ENCODE measurements at places on chromosomes 12 and 14. TPM values are rescaled to one million over a fixed set of nuclear protein-coding genes. Genes with fewer than 3 reads are reported as not detected.

- H3K27me3 ChIP-seq = peaks cover 14% of the 10 kb centered on the region
- no peaks in the 10 kb centered on the region for H3K4me1 ChIP-seq
- DNase-seq = peak; percentile 41
- peak overlapping the region; percentile 46 for H3K27ac ChIP-seq
- no peaks in the 10 kb centered on the region for H3K36me3 ChIP-seq
- H3K4me3 ChIP-seq = peak overlapping the region; percentile 6
Measured at GRCh38 chr12:130632642-130633041, 83.5 kb downstream of the RIMBP2 start.

The GPRC5D gene
- 2.4 TPM for polyA plus RNA-seq

GRCh38 chr14:79278286-79278797 lies 933.0 kb downstream of the DIO2 start:
- H3K4me1 ChIP-seq = peaks cover 10% of the 10 kb centered on the region
- peak overlapping the region; percentile 40 for H3K4me3 ChIP-seq
- H3K36me3 ChIP-seq = no peaks in the 10 kb centered on the region
- DNase-seq = no peak
- H3K27me3 ChIP-seq = peaks cover 52% of the 10 kb centered on the region

The SMCO3 gene
- polyA plus RNA-seq = 0.30 TPM

GRCh38 chr12:92784356-92784755 lies 81.6 kb downstream of the PLEKHG7 start:
- H3K4me1 ChIP-seq = no peaks in the 10 kb centered on the region
- no peak overlapping the region for H3K27ac ChIP-seq
- no peak for DNase-seq
- H3K36me3 ChIP-seq = peaks cover 14% of the 10 kb centered on the region

- no peak overlapping the region for H3K27ac ChIP-seq
- H3K4me3 ChIP-seq = no peak overlapping the region
- DNase-seq = no peak
- H3K36me3 ChIP-seq = no peaks in the 10 kb centered on the region
Measured at GRCh38 chr12:51941011-51941581, 10.4 kb upstream of the ACVR1B start.

The DNAJC22 gene
- polyA plus RNA-seq = 50.0 TPM

- H3K4me3 ChIP-seq = no peak overlapping the region
- H3K27ac ChIP-seq = no peak overlapping the region
- no peak for DNase-seq
- no peaks in the 10 kb centered on the region for H3K27me3 ChIP-seq
Measured at GRCh38 chr14:72518809-72519377, 375.0 kb downstream of the DPF3 start.

DNA sequence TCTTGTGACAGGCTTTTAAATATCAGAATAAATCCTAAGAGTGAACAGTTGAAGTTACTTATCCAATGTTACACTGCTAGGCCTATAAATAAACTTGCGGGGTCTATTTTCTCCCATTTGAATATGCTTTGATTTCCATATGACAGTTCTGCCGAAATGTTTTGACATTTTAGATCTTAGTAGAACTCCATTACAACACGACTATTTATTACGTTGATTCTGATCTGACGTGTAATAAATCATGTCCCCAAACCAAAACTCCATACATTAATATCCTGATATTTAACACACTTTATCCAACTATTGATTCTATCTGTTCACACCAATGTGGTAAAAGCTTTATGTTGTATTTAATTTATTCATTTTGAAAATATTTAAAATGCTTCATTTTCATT lies 16.1 kb upstream of the NEMF start:
- H3K4me3 ChIP-seq = peak overlapping the region; percentile 75
- H3K27me3 ChIP-seq = no peaks in the 10 kb centered on the region
- peak overlapping the region; percentile 84 for H3K27ac ChIP-seq
- DNase-seq = no peak
- H3K4me1 ChIP-seq = peaks cover 6% of the 10 kb centered on the region

The ACOT6 gene
- polyA plus RNA-seq = 0.04 TPM

- no peaks in the 10 kb centered on the region for H3K36me3 ChIP-seq
- no peak for DNase-seq
- no peak overlapping the region for H3K27ac ChIP-seq
- peaks cover 31% of the 10 kb centered on the region for H3K4me1 ChIP-seq
- H3K27me3 ChIP-seq = no peaks in the 10 kb centered on the region
Measured at GRCh38 chr12:3168223-3169221, 91.3 kb downstream of the TSPAN9 start.

DNA sequence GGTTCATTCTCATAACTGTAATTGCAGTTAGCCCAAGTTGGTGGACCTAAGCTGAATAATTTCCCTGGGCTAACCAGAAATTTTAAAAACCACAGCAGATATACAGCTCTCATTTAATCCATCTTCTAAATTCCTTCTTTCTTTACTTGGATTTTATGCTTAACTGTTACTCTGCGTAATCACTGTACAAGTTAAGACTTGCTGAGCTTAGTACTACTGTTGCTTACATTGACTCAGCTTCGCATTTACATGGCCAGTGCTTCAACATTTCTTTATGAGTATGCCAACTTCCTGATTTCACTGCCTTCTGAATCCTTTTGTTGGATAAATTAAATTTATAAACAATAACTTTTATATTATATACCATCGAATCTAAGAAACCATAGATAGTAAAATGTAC lies 147.4 kb downstream of the SLC38A4 start:
- H3K27ac ChIP-seq = no peak overlapping the region
- no peak for DNase-seq
- no peaks in the 10 kb centered on the region for H3K27me3 ChIP-seq
- no peaks in the 10 kb centered on the region for H3K36me3 ChIP-seq

DNA sequence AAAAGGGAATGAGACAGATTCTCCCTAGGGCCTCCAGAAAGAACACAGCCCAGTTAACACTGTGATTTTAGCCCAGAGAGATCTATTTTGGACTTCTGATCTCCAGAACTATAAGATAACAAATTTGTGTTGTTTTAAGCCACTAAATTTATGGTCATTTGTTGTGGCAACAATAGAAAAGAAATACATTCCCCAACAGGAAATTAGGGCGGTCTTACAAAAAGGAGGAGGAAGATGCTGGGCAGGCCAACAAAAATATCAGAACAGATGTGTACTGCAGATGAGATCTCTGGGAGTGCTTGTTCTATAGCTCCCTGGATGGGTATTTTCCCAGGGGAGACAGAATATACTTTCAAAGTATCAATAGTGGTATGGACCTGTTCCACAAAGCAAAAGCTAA lies 32.0 kb upstream of the SOCS2 start:
- H3K4me1 ChIP-seq = no peaks in the 10 kb centered on the region
- no peak overlapping the region for H3K27ac ChIP-seq
- no peaks in the 10 kb centered on the region for H3K27me3 ChIP-seq
- peaks cover 8% of the 10 kb centered on the region for H3K36me3 ChIP-seq

DNA sequence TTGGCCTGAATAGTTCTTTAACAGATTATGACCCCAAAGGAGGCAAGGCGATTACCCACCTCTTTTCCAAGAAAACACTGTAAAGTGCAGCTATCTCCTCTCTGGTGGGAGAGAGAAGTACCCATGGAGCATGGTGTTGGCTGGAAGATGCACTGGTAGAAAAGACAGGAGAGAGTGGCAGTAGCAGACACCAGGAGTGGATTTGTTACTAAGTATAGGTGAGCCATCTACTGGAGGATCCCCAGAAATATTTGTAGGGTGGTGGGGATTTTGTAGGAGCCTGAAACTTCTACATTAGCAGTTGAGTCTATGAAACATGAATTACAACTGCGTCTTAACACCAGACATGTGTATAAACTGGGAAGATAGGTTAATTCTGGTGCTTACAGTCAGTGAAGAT lies 148.0 kb downstream of the SLC38A4 start:
- no peak for DNase-seq
- no peaks in the 10 kb centered on the region for H3K27me3 ChIP-seq
- H3K27ac ChIP-seq = no peak overlapping the region
- no peaks in the 10 kb centered on the region for H3K4me1 ChIP-seq
- no peaks in the 10 kb centered on the region for H3K36me3 ChIP-seq
- H3K4me3 ChIP-seq = no peak overlapping the region

The HOXC6 gene
- 13.6 TPM for polyA plus RNA-seq

DNA sequence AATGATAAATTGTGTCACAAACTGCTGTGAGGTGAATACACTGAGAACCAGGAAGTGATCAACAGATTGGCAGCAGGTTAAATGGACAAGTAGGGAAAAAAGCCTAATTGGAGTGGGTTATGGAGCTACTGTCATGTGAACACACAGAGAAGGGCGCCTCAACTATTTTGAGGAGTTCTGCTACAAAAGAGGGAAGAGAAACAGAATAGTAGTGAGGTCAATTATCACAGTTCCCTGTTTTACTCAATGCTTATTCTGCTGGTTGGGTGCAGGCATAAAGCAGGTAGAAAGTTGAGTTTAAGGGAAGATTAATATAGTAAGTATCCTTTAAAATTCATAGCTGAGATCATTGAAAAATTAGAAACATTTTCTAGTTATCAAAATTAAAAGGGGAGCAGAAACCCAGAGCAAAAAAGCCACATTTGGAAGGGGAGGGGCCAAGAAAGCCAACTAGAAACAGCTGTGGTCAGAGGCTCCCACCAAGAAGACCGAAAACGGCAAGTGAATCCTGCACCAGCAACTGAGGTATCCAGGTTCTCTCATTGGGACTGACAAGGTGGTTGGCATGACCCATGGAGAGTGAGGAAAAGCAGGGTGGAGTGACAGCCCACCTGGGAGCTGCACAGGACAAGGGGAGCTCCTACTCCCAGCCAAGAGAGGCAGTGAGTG lies 105.7 kb downstream of the ZC3H14 start:
- no peaks in the 10 kb centered on the region for H3K36me3 ChIP-seq
- H3K4me3 ChIP-seq = no peak overlapping the region
- H3K27me3 ChIP-seq = no peaks in the 10 kb centered on the region
- no peak overlapping the region for H3K27ac ChIP-seq
- DNase-seq = no peak

GRCh38 chr12:67068761-67069450 lies 200.3 kb upstream of the CAND1 start:
- no peaks in the 10 kb centered on the region for H3K36me3 ChIP-seq
- peak overlapping the region; percentile 49 for H3K4me3 ChIP-seq
- no peaks in the 10 kb centered on the region for H3K4me1 ChIP-seq
- DNase-seq = peak; percentile 61
- peak overlapping the region; percentile 48 for H3K27ac ChIP-seq

DNA sequence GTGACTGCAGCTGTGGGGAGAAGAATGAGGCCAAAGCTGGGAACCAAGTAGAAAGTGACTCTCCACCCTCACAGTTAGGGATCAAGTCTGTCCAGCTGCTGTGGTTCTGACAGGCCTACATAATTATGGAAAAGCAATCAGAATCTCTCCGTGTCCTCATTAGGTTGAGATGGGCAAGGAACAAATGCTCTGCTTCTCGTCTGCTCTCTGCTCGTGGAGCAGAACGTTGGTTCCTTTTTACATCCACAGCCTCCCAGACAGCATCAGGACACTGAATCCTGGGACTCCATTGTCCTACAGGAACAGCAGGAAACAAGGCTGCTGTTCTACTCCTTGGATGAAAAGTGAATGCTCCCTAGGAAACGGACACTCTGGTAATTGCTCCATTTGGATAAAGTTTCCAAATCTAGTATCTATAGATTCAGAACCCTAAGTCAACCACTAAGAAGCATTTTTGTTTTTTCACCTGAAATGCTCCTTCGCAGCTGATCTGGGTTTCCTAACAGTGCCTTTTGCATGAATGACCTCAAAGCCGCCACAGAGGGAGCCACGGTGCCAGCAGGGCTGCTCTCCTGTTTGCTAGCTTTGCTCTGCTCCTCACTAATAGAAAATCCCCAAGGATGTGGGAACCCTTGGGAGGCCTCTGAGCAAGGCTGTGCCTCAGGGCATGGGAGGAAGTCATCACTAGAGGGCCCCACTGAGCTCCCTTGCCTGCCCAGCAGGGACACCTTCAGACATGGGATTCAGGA lies 102.0 kb downstream of the EGLN3 start:
- no peaks in the 10 kb centered on the region for H3K4me1 ChIP-seq
- H3K4me3 ChIP-seq = no peak overlapping the region
- DNase-seq = peak; percentile 78

The ULK1 gene
- polyA plus RNA-seq = 27.3 TPM

GRCh38 chr12:30973175-30973574 lies 46.6 kb downstream of the TSPAN11 start:
- no peaks in the 10 kb centered on the region for H3K4me1 ChIP-seq
- no peak overlapping the region for H3K4me3 ChIP-seq
- no peak overlapping the region for H3K27ac ChIP-seq
- H3K27me3 ChIP-seq = peaks cover 11% of the 10 kb centered on the region
- H3K36me3 ChIP-seq = no peaks in the 10 kb centered on the region
- no peak for DNase-seq

DNA sequence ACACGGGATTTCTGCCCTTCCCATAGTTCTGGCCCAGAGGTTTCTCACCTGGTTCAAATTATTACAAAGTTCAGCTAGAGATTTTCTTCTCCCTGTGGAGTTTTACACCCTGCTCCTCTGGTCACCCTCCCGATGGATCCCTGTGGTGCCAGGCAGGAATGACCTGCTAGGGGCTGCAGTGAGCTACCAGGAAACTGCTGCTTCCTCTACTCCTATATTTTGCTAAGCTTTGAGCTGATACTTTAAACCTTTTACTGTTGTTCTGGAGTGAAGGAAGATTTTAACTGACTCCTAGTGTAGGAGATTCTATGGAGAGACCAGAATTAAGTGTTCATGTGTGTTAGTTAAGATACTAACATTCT lies 30.4 kb upstream of the LRIG3 start:
- no peaks in the 10 kb centered on the region for H3K36me3 ChIP-seq
- peaks cover 11% of the 10 kb centered on the region for H3K4me1 ChIP-seq
- H3K27ac ChIP-seq = peak overlapping the region; percentile 79
- DNase-seq = no peak
- H3K27me3 ChIP-seq = no peaks in the 10 kb centered on the region

- no peak overlapping the region for H3K4me3 ChIP-seq
- no peak overlapping the region for H3K27ac ChIP-seq
- DNase-seq = no peak
Measured at GRCh38 chr14:54933006-54933405, 30.4 kb upstream of the GCH1 start.

DNA sequence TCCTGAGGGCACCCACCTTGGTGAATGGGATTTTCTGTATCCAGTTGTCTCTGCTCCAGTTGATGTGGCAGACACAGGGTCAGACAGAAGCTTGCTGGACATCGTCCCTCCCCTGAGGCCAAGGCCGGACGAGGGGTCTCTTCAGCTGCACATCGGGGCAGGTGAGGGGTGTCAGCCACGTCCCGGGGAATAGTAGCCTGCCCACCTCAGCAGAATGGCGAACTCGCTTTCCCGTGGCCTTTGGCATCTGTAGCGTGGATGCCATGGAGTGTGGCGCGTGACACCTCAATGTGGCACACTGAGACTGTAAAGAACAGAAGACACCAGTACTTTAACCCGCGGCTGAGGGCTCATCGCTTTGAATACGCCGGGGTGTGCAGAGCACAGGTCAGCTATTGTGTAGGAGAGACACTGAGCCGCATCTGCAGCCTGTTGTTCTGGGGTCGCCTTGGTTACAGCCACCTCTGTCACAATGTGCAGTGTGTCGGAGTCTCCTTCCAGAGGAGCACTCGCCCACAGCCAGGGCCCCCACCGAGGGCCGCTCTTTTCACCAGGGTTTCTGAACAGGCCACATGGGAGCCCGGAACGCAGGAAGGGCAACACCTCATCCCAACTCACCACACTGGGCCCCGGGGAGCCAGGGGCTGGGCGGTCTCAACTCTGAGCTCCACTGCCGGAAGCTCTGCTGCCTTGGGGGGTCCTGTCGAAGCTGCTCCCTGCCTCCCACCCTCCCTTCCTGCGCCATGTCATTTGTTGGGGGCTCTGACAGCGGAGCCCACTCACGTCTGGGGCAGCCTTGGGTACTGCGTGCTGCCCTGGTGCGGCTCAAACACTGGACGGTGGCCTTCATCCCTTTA lies 77.0 kb downstream of the ADGRD1 start:
- H3K27me3 ChIP-seq = no peaks in the 10 kb centered on the region
- DNase-seq = no peak
- no peak overlapping the region for H3K4me3 ChIP-seq
